Urinary bladder (tissue), 4 donors: ENCODE measurements at places on chromosomes 6 and 20. TPM values are rescaled to one million over a fixed set of nuclear protein-coding genes. Genes with fewer than 3 reads are reported as not detected.

DNA sequence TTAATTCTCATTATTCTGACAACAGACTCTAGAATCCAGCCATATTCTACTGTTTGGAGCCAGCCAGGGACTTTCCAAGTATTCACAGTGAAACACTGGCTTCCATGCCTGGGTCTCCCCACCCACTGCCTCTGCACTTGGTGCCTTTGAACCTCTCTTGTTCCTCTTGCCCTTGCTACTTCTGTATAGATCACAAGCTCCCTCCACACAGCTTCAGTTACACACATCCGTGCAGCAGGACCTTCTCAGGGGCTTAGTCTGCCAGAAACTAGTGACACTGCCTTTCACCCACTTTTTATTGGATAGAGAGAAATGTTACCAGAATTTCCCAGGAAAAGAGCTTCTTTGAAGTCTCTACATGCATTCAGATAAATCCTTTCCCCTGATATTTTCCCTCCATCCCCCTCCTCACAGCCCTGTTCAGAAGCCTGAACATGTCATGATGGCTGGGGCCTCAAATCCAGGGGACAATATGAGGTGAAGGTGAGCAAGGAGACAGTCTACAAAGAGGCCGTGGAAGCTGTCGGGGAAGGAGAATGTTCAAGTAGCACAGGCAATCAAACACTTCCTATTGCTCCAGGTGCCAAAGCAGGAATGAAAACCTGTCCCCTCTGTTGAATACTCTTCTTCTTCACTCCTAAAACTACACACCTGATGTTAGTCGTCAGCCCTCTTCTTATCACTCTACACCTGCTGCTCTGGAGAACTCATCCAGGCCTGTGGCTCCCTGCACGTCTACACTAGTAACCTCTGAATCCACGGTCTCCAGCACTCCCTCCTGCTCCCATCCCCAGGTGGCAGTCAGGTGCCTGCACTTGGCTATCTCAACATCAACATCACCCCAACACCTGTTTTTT lies 20.2 kb upstream of the HLA-DOA start:
- no peak for DNase-seq

DNA sequence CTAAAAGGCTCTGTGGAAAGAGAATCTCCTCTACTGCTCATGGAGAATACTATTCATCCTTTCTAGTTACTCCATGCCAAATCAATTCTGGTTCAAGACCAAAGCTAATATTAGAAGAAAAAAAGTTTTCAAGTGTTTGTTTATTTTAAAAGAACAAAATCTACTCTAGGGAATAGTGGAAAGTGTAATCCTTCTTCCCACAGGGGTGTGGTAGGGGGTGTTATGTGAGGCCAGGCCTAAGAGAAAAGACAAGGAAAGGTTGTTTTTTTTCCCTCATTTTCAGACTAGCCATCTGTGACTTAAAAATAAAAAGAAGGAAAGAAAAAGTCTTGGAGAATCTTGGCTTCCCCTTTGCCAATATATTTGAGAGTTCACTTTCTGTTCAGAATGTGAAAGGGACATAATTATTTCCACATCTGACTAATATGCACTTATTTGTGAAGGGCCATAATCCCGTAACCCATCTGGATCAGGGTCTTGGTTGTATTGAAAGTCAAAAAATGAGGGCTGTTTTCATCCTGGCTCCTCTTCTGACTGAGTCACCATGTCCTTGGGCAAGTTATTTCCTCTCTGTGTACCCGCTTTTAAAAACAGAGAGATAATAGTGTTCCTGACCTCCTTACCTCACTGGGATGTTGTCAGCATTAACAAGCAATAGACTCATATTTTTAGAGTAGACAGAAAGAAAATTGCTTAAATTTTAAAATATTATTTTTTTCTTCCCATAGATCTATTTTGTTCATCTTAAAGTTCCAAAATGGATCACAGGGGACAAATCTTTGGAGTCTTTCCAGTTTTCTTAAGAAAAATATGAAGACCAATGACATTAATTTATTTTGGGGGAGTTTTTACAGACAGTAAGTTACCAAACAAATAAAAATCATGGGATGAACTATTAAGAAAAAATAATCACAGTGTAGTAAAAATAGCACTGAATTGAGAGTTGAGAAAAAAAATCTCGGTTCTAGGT lies 233.7 kb downstream of the IBTK start:
- DNase-seq: no peak

Gene SMLR1
- total RNA-seq: not detected

Gene YWHAB
- total RNA-seq: 99.1 TPM

Gene SIRPA
- 11.2 TPM for total RNA-seq

Gene KCNQ5
- total RNA-seq: 3.0 TPM

DNA sequence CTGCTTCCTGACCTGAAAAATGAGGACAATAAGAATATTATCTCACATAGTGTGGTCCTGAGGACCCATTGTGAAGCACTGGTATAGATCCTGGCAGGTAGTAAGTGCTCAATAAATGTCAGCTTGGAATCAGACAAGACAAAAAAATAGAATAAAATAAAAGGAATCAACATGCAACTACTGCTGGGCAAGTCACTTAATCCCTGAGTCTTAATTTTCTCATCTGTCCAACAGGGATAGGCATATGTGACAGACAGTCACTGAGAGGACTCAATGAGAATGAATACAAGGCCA lies 38.0 kb upstream of the PIM1 start:
- DNase-seq: no peak

- DNase-seq: no peak
Measured at GRCh38 chr20:38113401-38114325, 51.4 kb downstream of the TGM2 start.

DNA sequence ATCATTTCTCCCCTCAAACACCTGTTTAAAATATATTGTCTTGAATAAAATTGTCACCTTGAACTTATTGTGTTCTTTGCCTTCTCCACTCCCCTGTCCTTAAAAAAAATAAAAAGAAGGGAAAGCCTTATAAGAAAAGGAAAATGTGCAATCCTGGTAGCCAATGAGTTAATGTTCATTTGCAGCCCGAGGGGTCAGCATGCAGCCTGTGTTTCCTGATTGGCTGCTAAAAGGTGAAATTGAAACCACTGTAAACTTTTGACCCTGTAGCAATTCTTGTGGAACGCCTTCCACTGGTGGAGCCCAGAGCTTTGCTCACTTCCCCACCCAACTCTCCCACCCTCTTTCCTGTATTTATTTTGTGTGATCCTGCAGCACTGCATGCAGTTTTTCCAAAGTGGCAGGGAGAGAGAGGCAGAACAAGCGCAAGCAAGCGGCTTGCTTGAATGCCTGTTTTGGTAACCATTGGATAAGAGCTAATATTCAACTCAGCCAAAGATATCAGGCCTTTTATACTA lies 74.9 kb downstream of the NCOA3 start:
- DNase-seq: peak; percentile 88

Gene HLA-DQA1
- 16.0 TPM for total RNA-seq

- DNase-seq: peak; percentile 7
Measured at GRCh38 chr6:67331304-67331703, 1303.8 kb upstream of the ADGRB3 start.

Gene FAM209B
- not detected for total RNA-seq

GRCh38 chr6:43723737-43724295 lies 36.2 kb upstream of the MRPS18A start:
- no peak for DNase-seq

Gene AIF1
- 42.6 TPM for total RNA-seq

DNA sequence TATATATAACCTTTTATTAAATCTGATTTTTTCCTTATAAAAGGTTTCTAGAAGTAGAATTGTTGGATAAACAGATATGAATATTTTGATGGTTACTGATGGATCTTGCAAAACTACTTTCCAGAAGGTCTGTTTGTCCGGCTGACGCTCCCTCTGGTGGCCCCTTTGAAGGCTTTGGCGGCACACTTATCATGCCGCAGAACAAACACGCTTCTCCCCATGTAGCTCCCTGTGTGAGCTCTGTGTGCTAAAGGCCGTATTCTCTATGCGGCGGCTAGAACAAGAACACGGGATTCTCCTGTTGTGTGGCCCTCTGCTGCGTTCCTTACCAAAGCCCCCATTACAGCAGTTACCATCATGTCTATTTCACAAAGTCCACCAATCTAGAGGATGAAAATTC lies 30.0 kb downstream of the PPP1R3G start:
- DNase-seq: no peak

GRCh38 chr20:54199283-54199682 lies 8.6 kb upstream of the PFDN4 start:
- DNase-seq: no peak

GRCh38 chr20:11492846-11493245 lies 424.8 kb upstream of the BTBD3 start:
- DNase-seq: no peak

- DNase-seq: no peak
Measured at GRCh38 chr6:107956586-107957307, 1.3 kb downstream of the SEC63 start.

GRCh38 chr6:4028051-4028450 lies 50.9 kb downstream of the FAM217A start:
- no peak for DNase-seq

DNA sequence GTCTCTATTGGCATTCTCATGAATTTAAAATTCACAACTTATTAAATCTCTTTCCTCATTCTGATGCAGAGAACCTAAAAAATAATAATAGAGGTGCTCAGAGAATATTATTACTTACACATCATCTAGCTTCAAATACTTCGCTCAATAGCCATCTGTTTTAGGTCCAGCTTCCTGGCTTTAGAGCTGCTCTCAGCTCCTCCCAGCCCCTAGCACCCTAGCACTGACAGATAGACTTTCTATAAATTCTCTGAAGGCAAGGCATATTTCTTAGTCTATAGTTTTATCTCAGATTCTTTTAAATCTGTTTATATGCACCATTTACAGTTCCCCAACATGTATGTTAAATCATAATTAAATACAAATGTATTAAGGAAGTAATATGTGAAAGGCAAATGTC lies 281.3 kb downstream of the PTPRK start:
- no peak for DNase-seq

Gene PPIL1
- 29.3 TPM for total RNA-seq

Gene RIPPLY2
- total RNA-seq: 0.26 TPM

DNA sequence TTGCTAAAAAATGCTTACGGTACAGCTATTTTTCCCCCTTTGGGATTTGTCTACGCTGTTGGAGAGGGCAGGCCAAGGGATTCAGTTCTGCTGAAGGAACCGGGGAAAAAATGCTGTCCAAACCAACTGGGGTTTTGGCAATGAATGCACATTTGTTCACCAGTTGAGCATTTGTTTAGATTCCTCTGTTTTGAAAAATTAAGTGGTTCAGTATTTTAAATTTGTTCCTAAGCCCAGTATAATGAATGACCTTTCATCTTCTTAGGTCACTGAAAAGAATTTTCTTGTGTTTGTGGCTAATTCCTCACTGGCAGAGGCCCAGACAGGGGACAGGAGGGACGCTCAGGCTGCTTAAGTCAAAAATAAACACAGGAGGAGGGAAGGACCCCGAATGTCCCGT lies 10.8 kb upstream of the EYA2 start:
- no peak for DNase-seq

- no peak for DNase-seq
Measured at GRCh38 chr6:122676146-122676545, 65.9 kb downstream of the PKIB start.

DNA sequence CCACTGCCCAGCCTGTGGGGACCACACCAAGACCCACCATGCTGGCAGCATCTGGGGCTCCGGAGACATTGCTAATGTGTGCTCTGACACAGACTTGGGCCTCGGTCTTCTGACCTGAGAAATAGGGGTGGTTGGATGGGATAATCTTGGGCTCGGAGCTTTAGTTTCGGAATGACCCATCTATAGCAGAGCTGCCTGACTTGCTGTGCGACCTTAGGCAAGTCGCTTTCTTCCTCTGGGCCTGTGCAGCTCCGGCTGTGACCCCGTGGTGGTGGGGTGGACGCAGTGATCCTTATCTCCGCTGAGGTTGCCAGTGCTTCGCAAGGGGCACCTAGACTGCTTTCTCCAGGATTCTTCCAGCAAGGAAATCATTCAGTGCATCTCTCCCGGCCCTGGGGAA lies 43.7 kb downstream of the CEBPB start:
- no peak for DNase-seq

Gene SLC13A3
- 5.4 TPM for total RNA-seq

DNA sequence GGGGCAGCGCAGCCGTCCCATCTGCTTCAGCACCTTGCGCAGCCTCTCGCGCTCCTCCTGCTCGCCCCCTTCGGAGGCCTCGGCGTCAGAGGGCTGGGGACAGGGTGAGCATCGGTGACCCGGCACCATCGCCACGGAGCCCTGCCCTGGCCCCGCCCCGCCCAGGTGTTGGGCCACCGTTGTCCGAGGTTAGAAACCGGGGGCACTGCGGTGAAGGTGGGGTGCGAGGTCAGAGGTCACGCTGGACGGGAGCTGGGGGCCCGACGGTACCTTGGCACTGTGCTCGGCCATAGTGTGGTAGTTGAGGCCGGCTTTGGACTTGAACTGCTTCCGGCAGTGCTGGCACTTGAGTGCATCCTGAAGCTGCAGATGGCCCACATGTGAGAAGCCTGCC lies 6.4 kb downstream of the ZNF512B start:
- no peak for DNase-seq

DNA sequence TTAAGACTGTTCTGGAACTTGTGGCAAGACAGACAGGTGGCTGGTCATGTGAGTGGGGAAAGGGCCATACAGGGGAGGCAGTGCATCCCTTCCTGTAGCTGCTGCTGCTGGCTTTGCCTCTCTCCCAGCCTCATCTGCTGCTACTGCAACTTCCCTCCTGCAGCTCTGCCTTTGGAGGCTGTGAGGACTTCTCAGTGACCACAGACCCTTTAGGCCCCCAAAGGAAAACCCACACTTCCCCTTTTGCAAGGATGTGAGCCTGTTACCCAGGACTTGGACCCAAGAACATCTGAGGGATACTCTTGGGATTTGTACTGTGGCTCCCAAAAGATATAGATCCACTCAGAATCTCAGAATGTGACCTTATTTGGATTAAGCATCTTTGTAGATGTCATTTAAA lies 91.0 kb downstream of the TMEM170B start:
- no peak for DNase-seq

DNA sequence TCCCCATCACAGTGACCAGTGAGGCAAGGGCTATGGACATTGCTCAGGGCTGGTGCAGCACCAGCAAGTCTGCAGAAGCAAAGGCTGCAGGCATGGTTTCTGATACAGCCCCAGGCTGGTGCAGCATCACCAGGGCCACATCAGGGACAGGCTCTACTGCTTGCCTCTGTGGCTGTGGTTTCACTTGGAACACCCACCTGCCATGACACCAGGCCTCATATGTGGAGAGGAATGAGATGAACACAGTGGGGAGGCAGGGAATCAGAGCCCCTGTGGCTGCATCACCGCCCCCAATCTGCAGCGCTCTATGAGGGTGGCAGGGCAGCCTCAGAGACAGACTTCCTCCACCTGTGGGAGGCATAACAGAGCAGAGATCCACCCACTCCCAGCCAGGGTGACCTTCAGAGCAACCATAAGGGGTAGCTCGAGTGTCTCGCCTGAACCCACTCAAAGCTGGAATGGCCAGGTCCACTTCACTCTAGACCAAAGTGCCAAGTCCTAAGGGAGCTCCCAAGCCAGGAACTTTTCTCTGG lies 7.9 kb downstream of the RING1 start:
- no peak for DNase-seq

- no peak for DNase-seq
Measured at GRCh38 chr20:59152559-59153354, 10.9 kb upstream of the ZNF831 start.
